ENCODE measurements at places on chromosomes 1 and 21.

- no peak for DNase-seq
These were observed 60.3 kb downstream of the CDC42BPA start for GRCh38 chr1:227257964-227258363.

GRCh38 chr21:42495765-42496119 is 282 bp downstream of the RSPH1 start:
- DNase-seq = no peak

GRCh38 chr1:64065571-64065970 is 137.9 kb upstream of the UBE2U start:
- no peak for DNase-seq

DNA sequence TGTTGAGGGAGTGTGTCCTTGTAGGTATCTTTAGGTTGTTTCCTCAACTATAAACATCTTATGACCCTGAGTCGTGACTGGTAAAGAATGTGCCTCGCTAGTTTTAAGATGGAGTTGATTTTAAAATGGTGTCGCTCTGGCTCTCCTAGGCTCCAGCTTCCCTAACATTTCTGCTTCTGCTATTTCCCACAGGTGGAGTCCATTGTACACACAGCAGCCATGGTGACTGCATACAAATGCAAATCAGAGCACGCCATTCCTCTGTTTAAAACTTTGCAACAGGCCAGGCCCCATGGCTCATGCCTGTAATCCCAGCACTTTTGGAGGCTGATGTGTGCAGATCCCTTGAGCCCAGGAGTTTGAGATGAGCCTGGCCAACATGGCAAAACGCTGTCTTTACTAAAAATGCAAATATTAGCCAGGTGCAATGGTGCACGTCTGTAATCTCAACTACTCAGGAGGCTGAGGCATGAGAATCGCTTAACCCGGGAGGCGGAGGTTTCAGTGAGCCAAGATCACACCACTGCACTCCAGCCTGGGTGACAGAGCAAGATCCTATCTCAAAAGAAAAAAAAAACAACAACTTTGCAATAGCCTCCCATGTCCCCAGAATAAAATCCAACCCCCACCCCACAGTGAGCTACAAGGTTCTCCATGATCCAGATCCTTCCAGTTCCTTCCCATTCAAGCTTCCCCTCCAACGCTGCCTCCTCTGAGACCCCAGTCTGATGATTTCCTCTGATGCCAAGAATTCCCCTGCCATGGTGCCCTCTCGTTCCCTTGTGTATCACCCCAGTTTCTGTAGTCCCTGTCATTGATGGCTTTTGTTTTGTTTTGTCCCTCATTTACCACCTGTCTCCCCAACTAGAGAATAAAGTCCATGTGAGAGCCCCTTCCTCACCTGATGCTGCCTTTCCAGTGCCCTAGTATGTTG is 36.9 kb upstream of the KLHDC7A start:
- no peak for DNase-seq

All from HFFc6 (cell line).